ENCODE measurements at places on chromosomes 3 and 15. TPM values are rescaled to one million over a fixed set of nuclear protein-coding genes. Genes with fewer than 3 reads are reported as not detected.

GRCh38 chr3:195102609-195103467, 168.1 kb downstream of the XXYLT1 start:
- H3K4me3 ChIP-seq = no peak overlapping the region
- H3K27me3 ChIP-seq = no peaks in the 10 kb centered on the region
- peak; percentile 98 for DNase-seq
- H3K4me1 ChIP-seq = peaks cover 62% of the 10 kb centered on the region

DNA sequence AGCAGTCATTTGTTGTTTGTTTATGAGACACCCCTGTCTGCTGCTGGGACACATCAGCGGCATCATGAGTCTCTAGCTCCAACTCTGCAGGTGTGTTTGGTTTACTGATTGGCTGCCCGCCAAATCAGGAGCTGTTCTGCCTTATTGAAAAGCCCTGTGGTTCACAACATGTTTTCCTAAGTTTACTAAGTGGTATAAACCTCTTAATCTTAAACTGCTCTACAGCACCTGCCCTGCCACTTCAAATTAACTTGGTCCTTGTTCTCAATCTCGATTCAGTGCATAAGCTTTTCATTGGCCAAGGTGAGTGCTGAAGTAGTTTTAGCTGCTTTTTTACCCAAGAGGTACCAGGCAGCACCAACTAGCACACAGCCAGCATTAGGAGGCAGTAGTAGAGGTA, 77.8 kb upstream of the WDR72 start:
- no peaks in the 10 kb centered on the region for H3K36me3 ChIP-seq
- no peaks in the 10 kb centered on the region for H3K27me3 ChIP-seq
- H3K4me1 ChIP-seq = no peaks in the 10 kb centered on the region
- no peak for DNase-seq

- H3K27me3 ChIP-seq = no peaks in the 10 kb centered on the region
- no peak overlapping the region for H3K4me3 ChIP-seq
- H3K36me3 ChIP-seq = no peaks in the 10 kb centered on the region
These were observed 126.8 kb downstream of the MITF start for GRCh38 chr3:69865925-69866679.

DNA sequence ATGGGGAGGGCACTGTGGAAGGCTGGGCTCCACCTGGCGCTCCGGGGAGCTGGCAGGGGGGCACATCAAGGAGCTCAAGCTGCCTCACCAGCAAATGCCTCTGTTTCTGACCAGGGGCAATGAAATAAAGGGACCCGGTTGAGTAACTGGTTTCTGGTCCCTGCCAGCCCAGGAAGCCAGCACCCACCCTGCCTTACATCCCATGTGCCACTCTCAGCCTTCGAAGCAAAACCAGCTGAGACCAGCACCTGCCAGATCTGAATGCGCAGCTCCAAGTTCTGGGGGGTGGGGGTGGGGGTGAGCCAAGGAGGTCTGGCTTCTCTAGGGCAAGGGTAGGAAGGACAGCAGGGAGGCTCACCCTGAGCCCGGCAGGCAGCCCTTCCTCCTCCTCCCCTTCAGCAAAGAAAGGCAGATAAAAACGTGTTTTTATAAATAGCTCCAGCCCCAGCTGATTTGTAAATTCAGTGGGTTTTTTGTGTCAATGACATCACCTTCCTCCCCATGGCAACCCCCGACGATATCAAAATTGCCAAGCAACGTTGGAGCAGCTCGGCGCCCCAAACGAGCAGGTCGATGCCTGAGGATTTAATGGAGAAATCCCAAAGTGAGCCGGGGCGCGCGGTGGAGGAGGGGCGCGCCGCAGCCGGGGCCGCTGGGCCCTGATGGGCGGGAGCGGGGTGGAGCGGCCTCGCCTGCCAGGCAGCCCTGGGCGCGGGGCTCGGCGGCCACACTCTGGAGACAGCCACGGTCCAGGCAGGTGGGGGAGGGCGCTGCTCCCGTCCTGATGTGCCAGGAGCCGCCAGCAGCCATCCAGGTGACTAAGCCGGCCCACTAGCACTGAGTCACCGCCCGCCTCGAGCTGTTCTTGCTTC, at the start of gene PAK6:
Gene PAK6, plus strand, starts transcription at position 532 of the 872 bp plus-strand sequence. CDS start 25,723 bp downstream, outside the sequence.
- H3K27ac ChIP-seq = no peak within 1 kb of the TSS
- peaks cover 4% of the 10 kb centered on the region for H3K4me1 ChIP-seq
- H3K27me3 ChIP-seq = peaks cover 10% of the 10 kb centered on the region
- DNase-seq = peak; percentile 11
- H3K36me3 ChIP-seq = no peaks in the 10 kb centered on the region

DNA sequence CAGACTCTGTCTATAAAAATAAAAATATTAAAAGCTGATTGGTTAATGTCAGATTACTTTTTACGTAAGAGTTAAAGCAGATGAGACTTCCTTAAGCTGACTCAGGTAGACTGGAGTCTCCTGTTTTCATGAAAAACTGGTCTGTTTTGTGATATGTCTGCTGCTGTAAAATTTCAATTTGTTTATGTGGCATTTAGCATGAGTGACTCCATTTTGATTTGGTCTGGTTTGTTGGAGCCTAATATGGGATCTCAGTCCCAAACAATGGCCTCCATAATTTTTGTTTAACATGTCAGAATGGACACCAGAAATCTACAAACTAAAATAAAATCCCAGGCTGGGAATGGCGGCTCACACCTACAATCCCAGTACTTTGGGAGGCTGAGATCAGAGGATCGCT, 57.8 kb upstream of the LEKR1 start:
- no peaks in the 10 kb centered on the region for H3K27me3 ChIP-seq
- DNase-seq = no peak
- H3K4me3 ChIP-seq = no peak overlapping the region
- no peaks in the 10 kb centered on the region for H3K36me3 ChIP-seq

GRCh38 chr15:93126148-93126547, 37.1 kb upstream of the RGMA start:
- DNase-seq = no peak
- no peak overlapping the region for H3K27ac ChIP-seq
- no peaks in the 10 kb centered on the region for H3K4me1 ChIP-seq
- H3K36me3 ChIP-seq = no peaks in the 10 kb centered on the region

Gene C3orf70
- total RNA-seq = 0.18 TPM

DNA sequence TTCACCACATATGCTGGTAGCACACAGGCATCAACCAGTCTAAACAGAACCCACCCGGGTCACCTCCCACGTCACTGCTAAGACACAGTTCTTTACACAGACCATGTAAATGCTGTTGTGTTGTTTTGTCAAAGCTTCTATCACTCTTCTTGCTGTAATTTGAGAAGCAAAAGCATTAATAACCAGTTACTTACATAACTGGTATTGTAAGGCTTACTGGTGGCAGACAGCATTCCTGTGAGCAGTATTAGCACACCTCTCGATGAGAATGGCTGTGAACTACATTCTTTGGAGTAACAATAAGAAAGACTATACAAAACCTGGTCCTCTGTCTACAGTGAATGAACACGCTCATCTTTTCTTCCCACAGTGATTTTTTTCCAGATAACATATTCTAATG, 479.2 kb downstream of the LPP start:
- H3K4me3 ChIP-seq = no peak overlapping the region
- H3K27me3 ChIP-seq = no peaks in the 10 kb centered on the region
- H3K4me1 ChIP-seq = no peaks in the 10 kb centered on the region
- H3K27ac ChIP-seq = no peak overlapping the region
- no peaks in the 10 kb centered on the region for H3K36me3 ChIP-seq

Gene SYNM
- 10.2 TPM for total RNA-seq

DNA sequence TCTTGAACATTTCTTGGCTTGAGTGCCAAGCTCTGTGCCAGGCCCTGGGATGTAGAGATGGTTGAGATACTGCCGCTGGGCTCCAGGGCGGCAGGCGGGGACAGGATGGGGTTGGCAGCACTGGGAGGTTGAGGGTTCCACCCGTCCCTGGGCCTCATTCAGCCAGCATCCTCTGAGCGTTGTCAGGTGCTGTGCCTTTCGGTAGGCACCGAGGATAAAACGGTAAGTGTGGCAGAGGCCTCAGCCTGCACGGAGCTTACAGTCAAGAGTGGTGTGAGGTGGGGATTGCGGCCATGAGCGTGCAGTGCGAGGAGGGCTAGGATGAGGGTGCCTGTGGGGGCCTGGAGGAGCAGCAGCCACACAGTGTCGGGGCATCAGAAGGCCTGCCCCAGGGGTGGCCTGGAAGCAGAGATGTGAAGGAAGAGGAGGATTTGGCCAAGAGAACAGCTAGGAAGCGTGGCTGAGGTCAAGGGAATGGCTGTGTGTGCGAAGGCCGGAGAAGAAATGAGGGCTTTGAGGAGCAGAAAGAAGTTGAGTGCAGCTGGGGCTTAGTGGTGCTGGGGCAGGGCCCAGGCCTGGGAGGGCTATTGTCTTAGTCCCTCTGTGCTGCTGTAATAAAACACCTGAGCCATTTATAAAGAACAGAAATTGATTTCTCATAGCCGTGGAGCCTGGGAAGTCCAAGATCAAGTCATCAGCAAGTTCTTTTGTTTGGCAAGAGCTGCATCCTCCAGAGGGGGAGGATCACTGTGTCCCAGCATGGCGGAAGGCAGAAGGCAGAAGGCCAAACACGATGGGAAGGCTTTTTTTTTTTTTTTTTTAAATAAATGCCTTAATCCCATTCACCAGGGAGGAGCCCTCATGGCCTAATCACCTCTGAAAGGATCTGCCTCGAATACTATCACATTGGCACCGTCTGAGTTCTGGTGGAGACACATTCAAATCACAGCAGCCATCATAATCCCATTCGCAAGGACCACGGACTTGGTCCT, 22.7 kb downstream of the CORO2B start:
- H3K27ac ChIP-seq = no peak overlapping the region
- no peaks in the 10 kb centered on the region for H3K36me3 ChIP-seq
- no peaks in the 10 kb centered on the region for H3K27me3 ChIP-seq
- peak; percentile 49 for DNase-seq
- H3K4me3 ChIP-seq = no peak overlapping the region

DNA sequence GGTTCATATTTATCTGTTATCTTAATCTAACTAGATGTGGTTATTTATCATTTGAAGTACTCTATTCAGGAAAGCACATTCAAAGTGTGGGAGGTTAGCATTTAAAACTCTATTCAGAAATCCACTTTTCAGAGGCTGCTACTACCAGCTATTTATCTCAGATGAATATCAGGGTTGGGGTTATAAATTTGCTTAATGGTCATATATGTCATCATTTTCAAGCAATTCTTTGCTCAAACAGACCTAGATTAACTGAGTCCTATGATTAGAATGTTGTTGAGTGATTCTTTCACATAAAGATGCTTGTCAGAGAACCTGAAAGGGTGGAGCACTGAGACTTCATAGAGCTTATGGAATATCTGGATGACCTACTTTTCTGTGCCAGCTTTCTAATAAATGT, 436.9 kb upstream of the TGFBR2 start:
- H3K27me3 ChIP-seq = peaks cover 4% of the 10 kb centered on the region
- H3K36me3 ChIP-seq = no peaks in the 10 kb centered on the region
- no peak overlapping the region for H3K27ac ChIP-seq

- H3K27ac ChIP-seq = no peak overlapping the region
- H3K4me3 ChIP-seq = no peak overlapping the region
- DNase-seq = no peak
- no peaks in the 10 kb centered on the region for H3K36me3 ChIP-seq
- peaks cover 16% of the 10 kb centered on the region for H3K4me1 ChIP-seq
- H3K27me3 ChIP-seq = peaks cover 4% of the 10 kb centered on the region
These were observed 43.8 kb upstream of the TLE3 start for GRCh38 chr15:70141376-70142071.

Gene SLC12A1
- not detected for total RNA-seq

Gene DCBLD2
- 77.3 TPM for total RNA-seq

GRCh38 chr3:121995161-121996137, 26.6 kb downstream of the ILDR1 start:
- DNase-seq = peak; percentile 74
- H3K27me3 ChIP-seq = no peaks in the 10 kb centered on the region
- no peak overlapping the region for H3K4me3 ChIP-seq
- H3K36me3 ChIP-seq = no peaks in the 10 kb centered on the region

- peak overlapping the region; percentile 57 for H3K27ac ChIP-seq
- peaks cover 7% of the 10 kb centered on the region for H3K27me3 ChIP-seq
- peaks cover 12% of the 10 kb centered on the region for H3K4me1 ChIP-seq
- peaks cover 3% of the 10 kb centered on the region for H3K36me3 ChIP-seq
- peak; percentile 62 for DNase-seq
These were observed 733 bp downstream of the RNF111 start for GRCh38 chr15:58988006-58988785.

Gene WDR49
- not detected for total RNA-seq

DNA sequence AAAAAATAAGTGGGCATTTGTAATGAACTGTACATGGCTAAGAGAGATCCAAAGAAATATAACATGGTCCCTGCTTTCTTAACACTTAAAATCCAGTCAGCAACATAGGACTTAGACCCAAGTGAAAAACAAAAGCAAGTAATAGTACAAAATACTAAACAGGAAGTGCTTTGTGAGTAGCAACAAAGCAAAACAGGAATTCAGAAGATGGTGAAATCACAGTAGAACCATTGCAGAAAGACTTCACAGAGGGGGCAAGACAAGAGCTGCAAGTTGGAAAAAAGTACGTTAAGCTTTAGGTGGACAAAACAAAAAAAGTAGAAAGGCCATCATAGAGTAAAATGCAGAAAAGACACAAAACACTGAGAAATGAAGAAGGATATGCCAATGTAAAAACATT, 116.0 kb downstream of the TBC1D5 start:
- H3K27ac ChIP-seq = no peak overlapping the region
- no peaks in the 10 kb centered on the region for H3K4me1 ChIP-seq
- no peaks in the 10 kb centered on the region for H3K36me3 ChIP-seq
- H3K27me3 ChIP-seq = no peaks in the 10 kb centered on the region
- no peak overlapping the region for H3K4me3 ChIP-seq

DNA sequence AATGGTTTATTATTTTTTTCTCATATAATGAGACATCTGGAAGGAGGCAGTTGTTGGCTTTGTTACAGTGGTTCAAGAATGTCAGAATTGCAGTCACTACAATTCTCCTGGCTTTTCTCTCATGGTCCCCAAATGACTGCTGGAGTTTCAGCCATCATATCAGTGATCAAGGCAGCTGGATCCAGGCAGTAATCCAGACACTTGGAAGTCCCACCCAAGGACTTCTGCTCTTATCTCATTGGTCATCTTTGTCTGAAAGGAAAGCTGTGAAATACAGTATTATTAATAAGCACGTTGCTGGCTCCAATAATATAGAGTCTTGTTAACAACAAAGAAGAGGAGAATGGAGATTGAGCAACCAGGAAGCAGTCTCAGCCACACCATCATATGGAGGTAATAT, 22.9 kb upstream of the MED12L start:
- H3K27ac ChIP-seq = no peak overlapping the region
- H3K27me3 ChIP-seq = no peaks in the 10 kb centered on the region
- H3K36me3 ChIP-seq = no peaks in the 10 kb centered on the region
- no peak for DNase-seq
- no peak overlapping the region for H3K4me3 ChIP-seq

DNA sequence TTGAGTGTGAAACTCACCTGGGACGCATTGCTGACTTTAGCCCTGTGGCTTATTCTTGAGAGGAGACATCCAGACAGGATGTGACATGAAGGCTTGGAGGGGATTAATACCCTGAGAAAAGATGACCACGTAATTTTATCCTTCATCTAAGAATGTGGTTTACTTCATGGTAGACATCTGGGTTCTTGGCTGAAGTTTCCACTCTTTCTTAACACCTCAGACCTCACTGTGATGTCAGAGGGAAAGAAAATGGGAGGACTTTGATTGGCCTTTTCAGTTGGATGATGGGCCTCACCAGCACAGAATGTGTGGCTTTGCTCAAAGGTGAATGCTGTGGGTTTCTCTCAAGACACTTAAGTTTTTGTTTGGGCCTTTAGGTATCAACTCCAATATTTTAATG, 16.5 kb downstream of the GORASP1 start:
- H3K27me3 ChIP-seq = no peaks in the 10 kb centered on the region
- no peak for DNase-seq
- no peaks in the 10 kb centered on the region for H3K4me1 ChIP-seq
- peaks cover 11% of the 10 kb centered on the region for H3K36me3 ChIP-seq

Gene TMEM266
- not detected for total RNA-seq
